Cerebellar cortex (tissue), 1 donor: ENCODE measurements at places on chromosomes 6 and 20.

GRCh38 chr20:22794200-22794599, 209.8 kb upstream of the FOXA2 start:
- DNase-seq: no peak

DNA sequence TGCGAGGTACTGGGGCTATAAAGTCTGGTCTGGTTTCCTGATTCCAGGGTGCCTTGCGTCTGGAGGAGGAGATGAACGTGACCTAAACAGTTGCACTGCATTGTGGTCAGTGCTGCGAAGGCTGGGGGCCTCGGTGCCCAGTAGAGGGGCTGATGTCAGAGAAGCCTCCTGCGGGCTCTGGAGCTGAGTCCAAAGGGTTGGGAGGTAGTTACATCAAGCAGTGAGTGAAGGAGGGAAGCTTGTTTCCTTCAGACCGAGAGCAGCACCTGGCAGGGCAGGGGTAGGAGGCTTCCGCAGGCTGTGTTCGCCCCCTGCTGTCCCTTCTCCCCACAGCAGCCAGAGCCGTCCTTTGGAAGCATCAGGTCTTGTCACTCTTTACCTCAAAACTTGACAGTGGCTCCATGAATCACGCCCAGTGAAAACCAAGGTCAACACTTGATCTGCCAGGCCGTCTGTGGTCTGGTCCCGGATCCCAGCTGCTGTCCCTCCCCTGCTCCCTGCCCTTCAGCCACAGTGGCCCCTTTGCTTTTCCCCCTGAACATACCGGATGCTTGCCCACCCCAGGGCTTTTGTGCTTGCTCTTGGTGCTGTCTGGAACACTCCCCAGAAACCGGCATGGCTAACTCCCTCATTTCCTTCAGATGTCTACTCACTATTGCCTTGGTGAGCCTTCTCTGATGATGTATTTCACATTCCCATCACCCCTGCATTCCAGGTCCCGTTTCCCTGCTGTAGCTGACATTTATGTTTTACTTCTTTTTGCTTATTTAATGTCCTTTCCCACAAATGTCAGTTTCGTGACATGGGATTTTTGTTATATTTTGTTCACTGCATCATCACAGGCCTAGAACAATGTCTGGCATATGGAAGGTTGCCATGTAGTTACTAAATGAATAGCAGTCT, 7.0 kb downstream of the DYNLRB1 start:
- DNase-seq: peak; percentile 54

DNA sequence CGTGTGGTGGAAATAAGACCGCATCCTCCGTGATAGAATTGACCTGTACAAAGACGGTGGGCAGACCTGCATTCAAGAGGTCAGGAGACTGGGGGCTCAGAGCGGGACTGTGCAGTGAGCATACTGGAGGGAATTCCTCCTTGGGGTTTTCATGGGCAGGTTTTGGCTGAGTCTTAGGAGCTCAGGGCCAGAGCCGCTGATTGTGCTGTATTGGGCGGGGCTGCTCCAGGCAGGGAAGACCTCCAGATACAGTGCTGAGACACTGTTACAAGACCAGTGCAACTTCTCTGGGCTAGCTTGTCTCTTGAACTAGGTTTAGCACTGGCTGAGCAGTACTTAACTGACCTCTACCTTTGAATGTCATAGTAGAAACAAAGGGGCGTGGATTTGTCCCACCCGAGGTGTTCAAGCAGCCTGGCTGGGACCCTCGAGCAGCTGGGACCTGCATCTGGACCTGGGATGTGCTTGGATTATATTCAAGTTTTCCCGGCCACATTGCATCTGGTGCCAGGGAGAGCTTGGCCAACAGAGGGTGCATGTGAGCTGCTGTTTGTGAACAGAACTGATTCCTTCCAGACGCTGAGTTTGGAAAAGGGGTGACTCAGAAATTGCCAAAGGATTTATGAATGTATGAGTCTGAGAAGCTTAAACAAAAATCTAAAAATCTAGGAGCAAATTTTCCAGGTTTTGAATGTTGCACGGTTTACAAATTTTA, 33.4 kb upstream of the SLC22A1 start:
- DNase-seq: peak; percentile 47

GRCh38 chr6:159720708-159721107, 6.6 kb upstream of the WTAP start:
- DNase-seq: peak; percentile 63

DNA sequence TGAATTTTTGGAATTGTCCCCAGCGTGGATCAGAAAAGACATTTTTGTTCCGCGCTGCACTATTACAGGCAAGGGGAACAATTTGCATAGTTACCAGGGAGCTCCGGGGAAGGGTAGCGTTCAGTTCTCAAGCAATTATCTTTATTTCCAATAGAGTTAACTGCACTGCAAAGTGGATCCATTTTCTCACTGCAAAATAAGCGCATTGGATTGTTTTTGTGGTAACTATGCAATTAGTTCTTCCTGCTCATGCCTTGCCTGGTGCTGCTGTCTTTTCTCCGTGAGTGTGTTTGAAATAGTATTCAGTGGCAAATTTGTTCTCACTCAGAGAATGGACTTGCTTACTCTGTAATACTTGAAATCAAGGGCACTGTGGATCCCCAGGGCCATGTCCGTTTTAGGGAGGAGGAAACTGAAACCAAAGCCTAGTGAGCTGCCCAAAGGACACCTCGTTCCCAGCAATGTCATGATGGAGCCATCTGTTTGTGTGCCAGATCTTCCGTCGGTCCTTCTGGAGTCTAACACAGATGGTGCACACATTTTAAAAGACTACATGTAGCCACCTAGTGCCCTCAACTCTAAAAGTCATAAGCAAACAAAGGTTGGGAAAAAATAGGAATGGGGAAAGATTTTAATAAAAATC, 7.4 kb upstream of the PCK1 start:
- DNase-seq: no peak

- DNase-seq: no peak
Observed at GRCh38 chr20:46657618-46658017, 6.4 kb upstream of the SLC13A3 start.

GRCh38 chr6:56230976-56231566, 16.3 kb downstream of the COL21A1 start:
- no peak for DNase-seq

DNA sequence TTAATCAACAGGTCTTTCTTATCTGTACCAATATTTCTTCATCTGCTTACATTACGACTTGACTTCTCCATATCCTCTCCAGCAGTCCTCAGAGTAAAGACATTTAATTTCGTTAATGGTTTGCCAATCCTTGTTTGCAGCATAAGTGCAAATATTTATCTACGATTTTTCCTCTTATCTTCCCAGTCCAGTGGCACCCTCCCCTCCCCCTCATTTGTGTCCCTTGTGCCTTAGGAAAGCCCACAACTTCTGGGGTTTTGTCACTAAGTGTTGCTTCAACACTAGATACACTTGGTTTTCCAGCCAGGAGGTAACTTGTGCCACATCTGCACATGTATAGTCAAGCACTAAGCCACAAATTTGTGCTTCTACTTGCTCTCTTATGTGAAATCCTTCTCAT, 327.2 kb downstream of the CBLN4 start:
- DNase-seq: no peak

DNA sequence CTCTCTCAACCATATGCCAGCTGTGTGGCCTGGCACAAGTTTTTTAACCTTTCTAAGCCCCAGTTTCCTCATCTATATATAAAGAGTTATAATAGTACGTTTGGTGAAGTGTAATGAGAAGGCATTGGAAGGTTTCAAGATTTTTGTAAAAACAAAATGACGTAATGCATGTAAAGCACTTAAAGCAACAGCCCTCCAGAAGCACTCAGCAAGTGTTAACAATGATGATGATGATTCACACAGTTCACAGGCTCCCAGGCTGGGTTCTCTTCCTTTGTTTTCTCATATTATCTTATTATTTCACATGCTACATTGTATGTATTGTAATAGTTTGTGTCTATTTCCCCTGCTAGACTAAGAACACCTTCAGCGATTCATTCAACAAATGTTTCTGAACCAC, 6.2 kb downstream of the CEP250 start:
- DNase-seq: no peak

DNA sequence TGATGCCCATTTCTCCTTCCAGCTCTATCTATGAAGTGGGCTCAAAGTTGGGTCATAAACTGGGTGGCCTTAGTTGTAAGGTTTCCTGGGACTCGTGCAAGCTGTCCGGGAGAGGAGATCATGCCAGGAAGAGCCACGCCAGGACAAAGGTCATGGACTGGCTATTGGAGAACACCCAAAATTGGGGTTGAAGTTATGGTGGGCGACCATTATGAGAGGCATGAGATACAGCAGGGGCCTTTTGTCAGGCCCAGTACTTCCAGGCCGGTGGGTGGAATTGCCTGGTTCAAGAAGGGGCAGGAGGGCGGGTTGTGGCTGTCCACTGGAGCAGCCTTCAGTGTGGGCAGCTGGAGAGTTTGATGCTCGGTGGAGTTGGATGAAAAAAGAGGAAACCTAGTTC, 225.1 kb upstream of the SSTR4 start:
- DNase-seq: no peak

GRCh38 chr20:17365831-17366230, 139.0 kb downstream of the PCSK2 start:
- DNase-seq: no peak

DNA sequence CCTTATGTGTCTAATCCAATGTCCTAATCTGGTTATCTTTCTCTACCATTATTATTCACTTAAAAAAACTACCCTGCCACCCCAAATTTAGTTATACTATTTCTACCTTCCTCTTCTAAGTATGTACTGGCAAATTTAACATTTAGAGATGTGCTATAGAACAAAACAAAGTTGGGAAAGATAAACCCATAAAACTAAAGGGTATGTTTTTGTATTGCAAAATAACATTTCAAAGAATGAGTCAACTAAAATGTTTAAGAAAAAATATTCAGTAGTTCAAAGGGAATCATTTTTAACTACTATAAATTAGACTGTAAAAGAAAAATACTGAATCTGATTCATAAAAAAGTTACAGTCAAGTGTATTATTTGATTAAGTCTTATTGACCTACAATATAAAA, 103.0 kb downstream of the LMBRD1 start:
- DNase-seq: no peak

- no peak for DNase-seq
Observed at GRCh38 chr6:111750753-111751673, 122.2 kb downstream of the FYN start.

DNA sequence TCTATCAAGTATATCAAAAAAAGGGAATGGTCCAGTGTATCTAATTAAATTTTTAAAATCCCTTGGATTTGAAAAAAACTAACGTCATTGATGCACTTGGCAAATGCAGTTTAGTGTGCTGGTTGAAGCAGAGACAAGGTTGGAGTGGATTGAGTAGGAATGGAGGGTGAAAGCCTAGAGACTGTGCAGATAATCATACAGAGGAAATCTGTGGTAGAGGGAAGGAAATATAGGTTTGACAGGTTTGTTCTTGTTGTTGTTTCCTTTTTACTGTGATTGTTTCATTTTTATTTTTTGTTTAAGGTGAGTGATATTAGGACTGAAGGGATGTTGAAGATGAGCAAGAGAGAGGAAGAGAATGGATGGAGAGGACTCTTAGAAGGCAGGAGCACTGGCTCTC, 29.0 kb upstream of the L3MBTL3 start:
- no peak for DNase-seq

DNA sequence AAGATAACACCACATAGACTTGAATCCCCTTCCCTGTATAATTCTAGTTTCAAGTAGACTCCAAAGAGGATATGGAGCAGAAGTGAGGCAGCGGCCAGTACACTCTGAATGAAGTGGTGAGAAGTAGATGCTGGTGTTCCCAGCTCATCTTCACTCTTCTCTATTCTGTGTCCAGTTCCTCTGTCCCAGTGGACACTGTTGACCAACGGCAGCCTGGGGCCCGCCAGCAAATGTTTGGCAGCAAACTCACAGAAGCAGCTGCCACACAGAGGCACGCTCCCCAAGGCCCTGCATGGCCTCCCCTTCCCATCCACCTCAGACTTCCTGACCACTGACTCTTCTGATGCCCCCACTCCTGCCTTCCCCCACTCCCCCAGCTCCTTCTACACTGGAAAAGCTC, 358.9 kb upstream of the ID4 start:
- DNase-seq: no peak

GRCh38 chr20:3896853-3897583, 7.8 kb downstream of the PANK2 start:
- DNase-seq: no peak

GRCh38 chr6:7697820-7698623, 27.9 kb upstream of the BMP6 start:
- no peak for DNase-seq

- DNase-seq: no peak
Observed at GRCh38 chr20:56865055-56865454, 235.9 kb downstream of the TFAP2C start.

GRCh38 chr6:17280552-17281090, 540 bp upstream of the RBM24 start:
- DNase-seq: peak; percentile 25

GRCh38 chr6:5667737-5668136, 339.0 kb downstream of the NRN1 start:
- DNase-seq: no peak

DNA sequence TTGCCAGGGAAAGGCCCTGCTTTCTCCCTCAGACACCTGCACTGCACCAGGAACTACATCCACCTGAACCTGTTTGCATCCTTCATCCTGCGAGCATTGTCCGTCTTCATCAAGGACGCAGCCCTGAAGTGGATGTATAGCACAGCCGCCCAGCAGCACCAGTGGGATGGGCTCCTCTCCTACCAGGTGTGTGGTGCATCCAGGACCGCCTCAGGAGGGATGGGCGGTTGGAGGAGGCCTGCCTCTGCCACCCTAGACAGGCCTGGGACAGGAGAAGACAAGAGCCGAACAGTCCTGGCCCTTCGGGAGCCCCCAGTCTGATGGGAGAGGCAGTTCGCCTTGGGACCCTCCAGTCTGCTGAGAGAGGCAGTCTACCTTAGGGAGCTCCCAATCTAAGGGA, 24.2 kb downstream of the GLP1R start:
- no peak for DNase-seq

DNA sequence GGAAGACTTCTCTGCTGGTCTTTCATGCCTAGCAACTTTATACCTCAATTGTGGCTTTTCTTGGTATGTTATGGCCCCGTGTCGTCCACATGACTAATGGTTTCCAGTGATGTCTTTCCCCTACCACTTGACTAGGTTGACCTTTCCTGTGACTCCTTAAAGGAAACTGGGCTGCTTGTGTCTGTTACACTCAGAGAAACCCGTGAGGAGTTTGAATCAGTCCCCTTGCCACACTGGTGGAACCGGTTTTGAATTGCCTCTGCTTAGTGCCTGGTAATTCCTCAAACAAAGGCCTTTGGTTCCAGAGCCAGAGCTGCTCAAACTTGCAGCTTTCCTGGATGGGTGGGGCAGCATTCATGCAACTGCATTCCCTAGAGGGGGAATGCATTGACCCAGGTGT, 21.9 kb downstream of the ECT2L start:
- DNase-seq: no peak

- no peak for DNase-seq
Observed at GRCh38 chr6:145809785-145810184, 4.8 kb downstream of the FBXO30 start.

- DNase-seq: peak; percentile 92
Observed at GRCh38 chr6:31403283-31404060, at the start of gene MICA. TSS of gene MICA (plus strand) at chr6:31403595. CDS start at chr6:31403633, 38 bp downstream.
